H1 (cell line): ENCODE measurements at places on chromosomes 12 and 14.
A peak's percentile ranks its signal among the peaks of the same experiment; 100 is the strongest.

- DNase-seq: no peak
Observed at GRCh38 chr12:125271892-125272291, 206.7 kb downstream of the AACS start.

GRCh38 chr14:49895480-49895879, 2.6 kb downstream of the ARF6 start:
- no peak for DNase-seq

DNA sequence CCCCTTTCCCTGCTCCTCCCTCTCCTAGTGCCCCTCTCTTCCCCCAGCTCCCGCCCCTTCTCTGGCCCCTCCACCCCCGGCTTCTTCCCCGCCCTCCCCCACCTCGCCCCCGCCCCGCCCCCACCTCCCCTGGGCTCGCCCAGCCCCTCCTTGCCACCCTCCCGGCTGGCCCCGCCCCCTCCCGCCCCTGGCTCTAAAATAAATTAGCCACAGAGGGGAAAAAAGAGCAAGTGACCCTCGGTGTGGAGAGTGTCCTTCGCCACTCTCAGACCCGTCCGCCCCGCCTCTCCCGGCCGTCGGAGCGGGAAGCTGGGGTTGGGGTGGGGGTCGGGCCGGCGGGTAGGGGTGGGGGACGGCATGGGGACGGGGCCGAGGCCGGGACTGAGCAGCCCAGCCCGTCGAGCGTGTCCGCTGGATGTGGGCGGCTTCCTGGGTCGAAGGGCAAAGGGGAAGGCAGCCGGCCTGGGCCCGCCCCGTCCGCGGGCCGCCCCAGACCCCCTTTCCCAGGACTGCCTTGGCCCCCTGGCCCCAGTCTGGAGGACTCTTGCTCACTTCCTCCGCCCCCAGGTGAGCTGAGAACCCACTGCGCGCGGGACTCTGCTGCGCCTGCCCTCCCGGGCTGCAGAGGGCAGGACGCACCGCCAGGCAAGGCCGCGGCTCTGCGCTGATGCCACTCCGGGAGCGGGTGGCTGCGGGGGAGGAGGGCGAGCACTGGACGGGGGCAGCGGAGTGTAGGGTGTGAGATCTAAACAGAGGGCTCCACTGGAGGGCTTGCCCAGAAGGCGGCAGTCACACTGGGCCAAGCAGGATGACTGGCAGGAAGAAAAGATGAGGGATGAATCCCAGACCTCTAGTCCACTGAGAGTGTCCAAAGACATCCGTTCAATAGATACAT, 570 bp upstream of the FIGNL2 start:
- DNase-seq: no peak

DNA sequence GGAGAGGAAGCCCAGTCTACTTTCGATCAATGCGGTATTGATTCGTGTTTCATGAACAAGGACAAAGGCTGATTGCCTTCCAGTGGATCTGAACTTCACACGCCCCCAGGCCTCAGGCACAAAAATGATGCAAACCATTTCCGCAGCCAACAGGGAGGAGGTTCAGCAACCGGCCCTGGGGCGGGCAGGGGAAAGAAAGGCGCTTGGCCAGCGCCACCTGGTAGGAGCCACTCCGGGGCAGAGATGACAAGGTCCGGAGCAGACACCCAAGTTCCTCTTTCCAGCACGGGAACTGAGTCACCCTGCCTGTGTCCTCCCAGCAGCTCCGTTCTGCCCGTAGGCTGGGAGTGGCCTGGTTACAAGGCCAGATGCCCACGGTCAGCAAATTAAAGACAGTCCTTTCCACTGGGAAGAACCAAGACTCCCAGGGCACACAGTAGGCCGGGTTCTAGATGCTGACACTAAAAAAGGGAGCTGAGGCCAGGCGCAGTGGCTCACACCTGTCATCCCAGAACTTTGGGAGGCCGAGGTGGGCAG, 136.3 kb downstream of the SCARB1 start:
- DNase-seq: no peak

DNA sequence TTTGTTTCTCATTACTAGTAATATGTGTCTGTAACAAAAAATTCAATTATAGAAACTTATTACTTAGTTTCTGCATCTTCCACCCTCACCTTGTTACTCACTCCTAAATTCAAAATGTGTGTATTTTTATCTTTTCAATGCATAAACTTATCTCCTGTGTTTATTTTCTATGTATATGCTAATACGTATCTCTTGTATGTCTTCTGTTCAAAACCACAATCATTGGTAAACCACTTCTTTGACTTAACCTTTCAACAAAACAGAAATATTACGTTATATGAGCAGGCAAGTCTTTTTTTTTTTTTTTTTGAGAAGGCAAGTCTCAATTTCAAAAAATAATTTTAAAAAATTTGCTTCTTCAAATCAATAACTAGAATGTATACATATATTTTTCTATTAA, 39.2 kb upstream of the RPH3A start:
- DNase-seq: no peak

- peak; percentile 79 for DNase-seq
Observed at GRCh38 chr12:119804011-119804641, 73.0 kb downstream of the CIT start.

- DNase-seq: no peak
Observed at GRCh38 chr12:49929581-49929980, 21.0 kb upstream of the AQP2 start.

DNA sequence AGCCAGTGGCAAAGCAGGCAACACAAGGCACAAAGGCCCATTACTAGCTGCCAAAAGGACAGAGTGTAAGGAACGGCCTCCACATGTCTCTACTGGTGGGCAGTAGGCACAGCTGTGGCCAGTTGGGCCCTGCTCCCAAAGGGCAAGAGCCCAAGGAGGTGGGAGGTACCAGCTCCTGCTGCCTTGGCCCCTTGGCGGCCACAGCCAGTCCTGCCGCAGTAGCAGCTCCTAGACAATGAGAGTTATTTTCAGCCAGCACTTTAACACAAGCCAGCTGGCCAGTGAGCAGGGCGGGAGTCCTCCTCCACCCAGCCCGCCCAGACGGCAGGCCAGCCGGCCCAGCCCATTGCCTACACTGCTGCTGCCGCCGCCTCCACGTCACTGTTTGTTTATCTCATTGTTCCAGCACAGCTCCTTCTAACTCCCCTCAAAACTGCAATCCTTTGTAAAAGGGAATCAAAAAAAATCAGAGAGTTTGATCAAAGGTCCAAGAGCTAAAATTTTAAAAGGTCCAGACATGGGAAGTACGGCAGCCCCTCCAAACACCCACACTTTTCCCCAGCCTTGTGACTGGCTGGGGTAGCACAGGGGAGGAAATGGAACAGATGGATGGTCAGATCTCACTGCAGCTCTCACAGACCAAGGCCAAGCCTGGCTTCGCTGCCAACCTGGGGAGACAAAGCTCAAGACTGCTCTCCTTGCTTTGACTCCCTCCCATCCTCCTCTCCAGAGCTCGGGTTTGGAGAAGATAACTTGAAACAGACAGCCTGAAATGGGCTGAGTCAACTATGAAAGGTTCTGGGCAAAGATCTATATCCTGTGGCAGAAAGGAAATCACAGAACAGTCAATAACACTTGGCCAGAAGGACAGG, 33.5 kb downstream of the FMNL3 start:
- DNase-seq: peak; percentile 61

DNA sequence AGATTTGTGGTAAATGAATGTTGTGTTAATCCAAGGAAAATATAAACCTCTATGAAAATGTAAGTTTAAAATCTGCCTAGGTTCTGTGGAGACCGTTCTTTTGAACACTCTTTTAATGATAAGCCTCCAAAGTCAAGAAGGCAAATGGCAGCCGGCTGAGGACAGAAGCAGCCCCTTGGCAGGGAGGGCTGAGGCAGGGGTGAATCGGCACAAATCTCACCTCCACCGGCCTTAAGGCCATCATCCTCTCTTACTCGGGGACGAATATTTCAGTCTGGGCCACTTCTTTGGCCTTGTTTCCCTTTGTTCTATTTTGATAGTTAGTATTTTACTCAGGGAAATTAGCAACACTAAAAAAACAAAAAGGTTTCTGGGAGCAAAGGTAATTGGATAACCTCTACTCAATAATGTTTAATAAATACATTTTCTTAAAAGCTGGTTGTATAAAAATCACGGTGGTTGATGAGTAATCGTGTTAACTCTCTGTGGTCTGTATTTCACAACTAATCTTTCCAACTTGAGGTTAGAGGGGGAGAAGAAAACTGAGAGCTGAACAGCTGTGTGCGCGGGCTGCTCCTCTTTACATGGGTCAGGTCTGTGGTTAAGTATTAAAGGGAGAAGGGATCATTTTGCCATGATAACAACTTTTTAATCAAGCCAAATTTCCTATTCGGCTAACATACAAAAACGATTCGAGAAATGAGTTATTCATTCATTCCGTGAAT, 18.6 kb downstream of the LGMN start:
- DNase-seq: no peak

DNA sequence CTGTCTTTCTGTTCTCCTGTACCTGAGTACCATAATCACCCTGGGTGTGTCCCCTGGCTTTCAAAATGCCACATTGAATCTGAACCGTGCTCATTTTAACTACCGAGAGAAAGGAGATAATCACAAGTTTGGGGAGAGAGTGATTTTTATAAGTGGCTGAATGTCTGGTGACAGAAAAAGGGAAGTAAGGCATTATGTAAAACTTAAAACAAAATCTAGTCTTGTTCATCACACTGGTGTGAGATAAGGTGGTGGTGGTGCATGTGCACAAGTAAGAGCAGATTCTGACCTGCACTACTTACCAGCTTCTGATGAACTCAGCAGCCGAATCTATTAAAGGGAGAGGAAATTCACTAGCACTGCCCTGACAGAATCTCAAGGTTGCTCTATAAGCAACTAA, 56.3 kb downstream of the SPPL3 start:
- no peak for DNase-seq

DNA sequence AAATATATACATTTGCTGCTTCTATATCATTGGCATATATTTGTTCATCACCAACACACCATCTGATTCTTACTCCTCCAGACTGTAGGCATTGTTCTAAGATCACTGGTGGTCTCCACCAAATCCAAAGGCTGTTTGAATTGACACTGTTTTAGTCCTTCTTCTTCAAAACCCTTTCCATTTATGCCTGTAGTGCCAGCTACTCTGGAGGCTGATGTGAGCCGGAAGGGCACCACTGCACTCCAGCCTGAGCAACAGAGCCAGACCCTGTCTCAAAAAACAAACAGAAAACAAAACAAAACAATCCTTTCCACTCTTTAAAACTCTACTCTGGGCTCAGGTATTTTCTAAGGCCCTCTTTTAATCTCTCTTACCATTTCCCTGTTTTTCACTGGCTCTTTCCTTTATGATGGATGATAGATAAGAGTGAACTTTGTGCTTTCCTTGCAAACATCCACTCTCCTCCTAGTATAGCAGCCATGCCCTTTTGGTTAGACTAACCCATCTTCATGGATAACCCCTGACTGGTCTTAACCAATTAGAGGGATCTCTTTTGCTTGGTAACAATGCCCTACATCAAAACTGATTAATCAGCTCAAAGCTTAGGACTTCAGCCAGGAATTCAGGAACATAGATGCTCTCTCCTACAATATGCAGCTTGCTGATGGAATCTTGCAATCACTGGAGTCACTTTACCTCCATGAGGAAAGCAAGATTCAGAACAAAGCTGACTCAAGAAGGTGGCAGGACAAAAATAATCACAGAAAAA, 24.9 kb downstream of the SPTSSA start:
- DNase-seq: no peak

- no peak for DNase-seq
Observed at GRCh38 chr14:98230411-98230810, 1041.6 kb downstream of the BCL11B start.

DNA sequence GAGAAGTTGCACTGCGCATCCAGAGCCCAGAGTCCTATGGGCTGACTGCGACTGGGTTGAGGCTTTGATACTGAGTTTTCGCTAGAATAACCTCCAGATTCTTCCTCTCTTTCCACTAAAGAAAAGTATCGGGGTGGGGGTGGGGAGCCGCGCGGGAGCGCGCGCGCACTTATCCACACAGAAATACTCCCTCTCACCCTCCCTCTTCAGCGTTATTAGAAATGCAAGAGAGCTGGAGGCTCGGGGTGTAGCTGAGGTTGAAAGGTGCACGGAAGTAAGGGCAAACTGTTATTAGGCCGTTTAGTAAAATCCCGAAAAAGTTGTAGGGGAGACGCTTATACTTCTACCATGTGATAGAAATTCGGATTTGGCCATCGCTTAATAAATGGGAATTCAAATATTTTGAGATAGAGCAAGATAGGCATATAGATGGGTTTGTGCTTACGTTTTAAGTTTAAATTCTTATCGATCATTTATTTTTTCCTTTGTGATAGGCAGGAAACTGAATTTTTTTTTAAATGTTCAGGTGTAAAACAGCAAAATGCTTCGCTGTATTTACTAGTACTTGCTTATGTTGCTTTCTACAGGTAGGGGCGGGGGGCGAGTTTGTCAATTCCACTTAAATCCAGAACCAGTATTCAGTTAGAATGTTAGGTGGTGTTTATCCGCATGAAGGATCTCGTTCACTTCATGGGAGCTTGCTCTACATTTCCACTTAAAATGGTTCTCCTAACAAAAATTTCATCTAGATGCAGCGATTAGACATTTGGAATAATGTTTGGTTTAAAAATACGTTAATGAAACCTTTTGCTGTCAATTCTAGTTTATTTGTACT, 1.1 kb downstream of the ARHGAP5 start:
- DNase-seq: no peak

- no peak for DNase-seq
Observed at GRCh38 chr12:75960086-75960910, 71.3 kb downstream of the PHLDA1 start.

- DNase-seq: no peak
Observed at GRCh38 chr12:21881965-21882364, 59.3 kb downstream of the ABCC9 start.

- DNase-seq: no peak
Observed at GRCh38 chr14:88454886-88455285, 69.4 kb downstream of the SPATA7 start.

DNA sequence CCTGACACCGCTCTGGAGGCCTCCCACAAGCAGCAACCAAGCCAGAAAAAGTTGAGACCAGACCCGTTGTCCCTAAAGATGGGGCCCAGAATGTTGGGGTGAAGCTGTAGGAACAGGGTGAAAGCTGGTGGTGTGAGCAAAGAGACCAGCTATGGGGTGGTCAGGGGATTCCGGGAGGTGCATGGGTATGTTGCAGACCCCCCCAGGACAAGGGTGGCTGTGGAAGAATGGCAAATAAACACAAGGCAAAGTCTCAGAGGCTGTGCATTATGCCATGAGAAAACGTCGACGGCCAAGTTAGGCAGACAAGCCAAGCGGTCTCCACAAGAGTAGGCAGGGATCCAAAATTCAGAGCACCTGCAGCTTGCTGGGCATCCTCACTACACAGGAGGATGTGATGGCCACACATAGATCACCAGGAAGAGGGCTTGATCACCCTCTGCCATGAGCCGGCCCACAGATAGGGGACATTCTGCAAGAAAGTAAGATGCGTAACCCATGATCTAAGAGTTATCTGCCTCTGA, 58.8 kb upstream of the KCNA1 start:
- DNase-seq: no peak

GRCh38 chr14:35296545-35296944, 4.4 kb downstream of the PSMA6 start:
- DNase-seq: no peak

- DNase-seq: no peak
Observed at GRCh38 chr12:25691865-25692114, 138.7 kb upstream of the LMNTD1 start.

- no peak for DNase-seq
Observed at GRCh38 chr14:32648434-32648833, 290.2 kb upstream of the NPAS3 start.
